ENCODE measurements at places on chromosomes 1 and 21.

DNA sequence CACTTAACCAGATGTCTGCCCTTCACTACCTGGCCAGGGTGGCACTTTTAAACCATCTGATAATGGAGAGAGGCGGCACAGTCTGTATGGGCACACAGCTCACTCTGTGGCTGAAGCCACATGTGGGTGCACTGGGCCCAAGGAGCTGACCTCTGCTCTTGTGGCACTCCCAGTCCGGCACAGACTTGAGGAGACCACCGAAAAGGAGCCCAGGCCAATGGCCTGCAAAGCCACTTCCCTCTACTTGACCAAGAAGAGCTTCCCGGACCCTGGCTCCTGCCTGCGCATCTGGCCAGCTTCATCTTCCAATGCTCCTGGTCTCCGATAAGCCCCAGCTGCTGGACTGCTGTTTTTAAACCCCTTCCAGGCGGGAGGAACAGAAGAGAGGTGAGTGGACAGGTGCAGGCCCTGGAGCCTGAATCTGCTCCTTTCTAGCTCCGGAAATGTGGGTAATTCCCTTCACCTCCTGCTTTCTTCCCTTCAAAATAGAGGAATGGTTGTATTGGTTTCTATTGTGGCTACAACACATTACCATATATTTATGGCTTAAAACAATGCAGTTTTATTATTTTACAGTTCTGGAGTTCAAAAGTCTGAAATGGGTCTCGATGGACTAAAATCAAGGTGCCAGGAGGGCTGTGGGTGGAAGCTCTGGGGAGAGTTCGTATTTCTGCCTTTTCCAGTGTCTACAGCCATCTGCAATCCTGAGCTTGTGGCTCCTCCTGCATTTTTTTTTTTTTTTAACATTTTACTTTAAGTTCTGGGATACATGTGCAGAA, 11.6 kb downstream of the GNG4 start:
- no peak for DNase-seq

DNA sequence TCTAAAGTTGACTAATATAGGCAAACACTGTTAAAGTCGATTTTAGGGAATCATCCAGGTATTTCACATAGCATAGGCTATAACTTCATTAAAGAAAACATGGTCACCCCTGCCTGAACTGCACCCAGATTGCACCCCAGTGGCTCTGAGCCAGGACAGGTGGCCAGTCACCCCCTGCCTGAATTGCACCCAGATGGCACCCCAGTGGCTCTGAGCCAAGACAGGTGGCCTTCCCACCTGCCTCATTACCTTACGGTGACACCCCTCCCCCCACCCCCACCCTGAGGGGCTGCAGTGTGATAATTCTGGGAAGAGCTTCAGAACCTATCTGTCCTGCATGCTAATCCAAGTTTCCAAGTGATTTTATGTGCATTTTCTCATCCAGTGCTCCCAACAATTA, 78.9 kb downstream of the DSCAM start:
- no peak for DNase-seq

- DNase-seq = no peak
Observed at GRCh38 chr21:38507374-38507942, 9.2 kb upstream of the ERG start.

DNA sequence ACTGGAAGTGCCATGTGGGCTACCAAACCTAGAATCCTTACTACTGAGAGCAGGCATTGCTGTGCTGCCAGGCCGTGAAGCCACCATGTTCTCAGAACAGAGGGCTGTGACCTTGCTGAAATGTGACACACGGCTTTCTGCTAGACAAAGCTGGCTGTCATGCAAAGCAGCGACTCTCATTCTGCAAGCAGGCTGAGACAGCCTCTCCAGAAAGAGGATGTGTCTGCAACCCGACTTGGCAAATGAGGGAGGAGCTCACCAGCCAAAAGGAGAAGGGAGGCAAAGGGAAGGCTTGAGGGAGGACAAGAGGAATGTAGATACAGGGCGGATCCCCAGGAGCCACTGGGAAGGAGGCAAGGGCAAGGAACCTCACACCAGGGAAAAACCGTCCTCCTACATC, 85.7 kb upstream of the KRTAP19-8 start:
- DNase-seq = no peak

GRCh38 chr1:230754796-230755195, 7.6 kb downstream of the CAPN9 start:
- no peak for DNase-seq

- DNase-seq = no peak
Observed at GRCh38 chr1:36620142-36620541, 137.4 kb upstream of the CSF3R start.

DNA sequence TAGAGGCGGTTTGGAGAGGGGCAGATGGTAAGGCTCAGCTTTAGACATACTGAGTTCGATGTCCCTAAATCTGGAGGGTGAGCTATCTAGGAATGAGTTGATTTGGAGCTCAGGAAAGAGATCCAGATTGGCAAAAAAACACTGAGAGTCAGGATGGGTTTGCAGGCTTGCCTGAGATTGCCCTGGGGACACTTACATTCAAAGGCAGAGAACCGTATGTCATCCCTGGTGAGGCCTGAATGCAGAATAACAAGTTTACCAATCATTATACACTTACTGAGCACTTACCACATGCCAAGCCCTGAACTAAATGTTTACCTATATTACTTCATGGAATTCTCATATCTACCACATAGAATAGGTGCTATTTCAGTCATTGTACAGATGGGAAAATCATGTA, 27.5 kb downstream of the TFAP2E start:
- DNase-seq = no peak

DNA sequence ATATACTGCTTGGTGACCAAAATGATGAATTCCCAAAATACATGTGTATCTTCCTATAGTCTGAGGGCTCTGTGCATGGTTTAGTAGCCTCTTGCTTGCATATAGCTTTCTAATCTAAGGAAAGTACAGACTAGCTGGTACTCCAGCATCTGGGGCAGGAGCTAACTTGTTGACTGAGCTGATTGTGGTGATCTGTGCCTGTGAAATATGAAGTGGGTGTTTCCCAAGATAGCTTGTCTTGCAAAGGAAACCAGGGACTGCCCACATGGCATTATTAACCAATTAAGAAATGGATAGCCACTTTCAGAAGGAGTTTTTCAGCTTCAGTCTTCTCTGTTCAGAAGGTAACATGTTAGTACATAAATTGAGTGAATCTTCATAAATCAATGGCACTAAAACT, 219.8 kb downstream of the NEGR1 start:
- DNase-seq = no peak

GRCh38 chr1:154352245-154352580, 26.9 kb downstream of the ATP8B2 start:
- DNase-seq = no peak
